T-helper 9 cell (primary cell): ENCODE measurements at places on chromosomes 11 and 22.

- DNase-seq = no peak
These were observed 93.4 kb downstream of the OR5AK2 start for GRCh38 chr11:57082125-57082524.

DNA sequence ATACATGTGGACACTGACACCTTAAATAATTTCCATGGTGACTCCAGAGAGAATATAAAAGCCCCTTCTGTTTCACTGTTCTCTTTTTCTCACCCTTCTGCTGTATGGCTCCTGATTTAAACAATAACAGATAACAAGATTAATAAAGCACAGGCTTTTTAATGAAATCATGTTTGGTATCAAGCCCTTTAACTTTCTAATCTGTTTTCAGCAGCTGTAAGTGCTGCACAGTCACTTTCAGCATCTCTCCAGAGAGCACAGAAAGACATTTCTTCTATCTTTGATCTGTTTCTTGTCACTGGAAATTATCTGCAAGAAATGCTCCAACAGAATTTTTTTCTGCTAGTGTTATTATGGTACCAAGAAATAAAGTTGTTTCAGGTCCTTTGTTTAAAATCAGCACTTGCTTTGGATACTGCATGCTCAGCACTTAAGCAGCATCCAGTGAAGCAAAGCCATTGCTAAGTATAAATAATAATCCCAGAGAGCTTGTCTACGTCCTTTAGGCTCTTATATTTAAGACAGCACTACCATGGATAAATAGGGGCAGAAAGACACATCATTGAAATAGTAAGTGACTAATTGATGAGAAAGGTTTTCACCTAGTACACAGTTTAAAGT lies 134.2 kb upstream of the CARD18 start:
- DNase-seq = no peak

GRCh38 chr11:66279092-66279734 lies 1.2 kb downstream of the CNIH2 start:
- no peak for DNase-seq

DNA sequence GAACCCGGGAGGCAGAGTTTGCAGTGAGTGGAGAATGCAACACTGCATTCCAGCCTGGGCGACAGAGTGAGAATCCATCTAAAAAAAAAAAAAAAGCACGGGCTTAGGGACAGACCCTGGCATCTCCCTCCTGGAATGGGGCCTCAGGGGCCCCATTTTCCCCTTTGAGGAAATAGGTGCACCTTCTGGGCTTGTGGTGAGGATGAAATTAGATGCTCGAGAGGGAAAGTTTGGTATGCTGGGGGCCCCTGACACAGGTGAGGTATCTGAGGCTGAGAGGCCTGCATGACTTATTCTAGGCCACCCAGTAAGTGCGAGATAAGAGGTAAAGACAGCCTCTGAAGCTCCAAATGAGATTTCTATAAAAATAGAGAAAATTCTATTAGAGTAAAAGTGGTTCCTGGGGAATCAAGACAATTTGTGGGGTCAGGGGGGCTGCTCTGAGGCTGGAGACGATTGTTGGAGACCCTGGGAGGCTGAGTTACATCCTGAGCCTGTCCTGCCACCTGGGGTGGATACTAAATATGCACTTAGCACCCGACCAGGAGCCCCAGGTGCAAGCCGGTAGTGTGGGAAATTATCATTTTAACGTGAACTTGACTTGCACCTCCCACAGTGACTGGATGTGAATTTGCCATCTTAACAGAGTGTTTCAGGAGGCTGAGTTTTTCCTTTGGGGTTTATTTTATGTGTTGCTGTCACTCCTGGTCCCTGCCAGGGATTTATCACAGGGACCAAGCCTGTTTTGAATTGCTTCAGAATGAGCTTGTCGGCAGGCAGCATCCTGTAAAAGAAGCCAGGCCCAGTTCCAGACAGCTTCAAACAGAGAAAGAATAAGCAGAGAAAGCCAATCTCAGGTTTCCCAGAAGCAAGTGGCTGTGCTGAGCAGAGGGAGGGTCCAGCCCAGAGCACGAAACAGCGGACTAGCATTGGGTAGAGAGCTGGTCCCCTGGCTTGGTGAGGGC lies 48.4 kb upstream of the TSKU start:
- DNase-seq = no peak

- peak; percentile 33 for DNase-seq
These were observed 841 bp upstream of the EIF4G2 start for GRCh38 chr11:10809373-10810160.
